Activated CD4-positive, alpha-beta T cell treated with anti-CD3 and anti-CD28 coated beads for 4 hours (primary cell): ENCODE measurements at places on chromosomes 7 and 10.

DNA sequence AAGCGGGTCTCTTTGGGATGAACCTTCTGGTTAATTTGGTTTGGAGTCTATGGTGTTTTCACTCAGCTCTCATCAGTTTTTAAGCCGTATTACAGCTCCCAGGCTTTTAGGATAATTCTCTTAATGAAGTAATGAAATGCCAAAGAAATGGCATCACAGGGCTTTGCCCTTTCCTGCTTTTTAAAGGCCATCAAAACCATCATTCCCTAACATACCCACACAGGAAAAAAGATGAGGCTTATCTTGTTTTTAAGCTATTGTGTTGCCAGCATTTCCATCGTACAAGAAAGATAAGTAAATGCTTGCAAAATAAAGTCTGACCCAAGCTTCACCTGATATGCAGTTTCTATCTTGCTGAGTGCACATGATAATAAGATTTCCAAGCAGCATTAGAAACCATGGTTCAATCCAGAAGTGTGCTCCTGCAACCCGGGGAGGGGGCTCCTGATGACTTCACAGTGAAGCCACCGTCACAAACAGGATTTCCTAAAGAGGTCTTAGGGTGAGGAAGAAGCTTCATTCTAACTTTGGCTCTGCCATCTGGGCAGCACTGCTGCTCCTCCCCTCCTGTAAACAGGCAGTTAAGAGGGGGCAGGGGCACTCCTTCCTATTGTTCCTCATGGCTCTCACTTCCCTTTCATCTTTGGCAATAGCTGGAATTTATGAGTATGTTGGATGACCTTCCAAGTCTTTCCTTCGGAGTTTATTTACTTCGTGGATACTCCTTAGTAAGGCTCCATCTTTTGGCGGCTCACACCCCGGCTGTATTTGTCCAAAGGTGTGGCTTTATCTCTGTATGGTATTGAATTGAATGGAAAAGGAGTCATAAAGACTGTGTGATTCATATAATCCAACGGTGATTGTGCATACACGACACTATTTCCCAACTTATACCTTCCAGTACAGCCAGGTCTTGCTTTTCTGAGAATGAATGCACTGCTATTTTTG is 55.2 kb upstream of the FAM133B start:
- no peak for DNase-seq

GRCh38 chr10:28280652-28281051 is 22.2 kb downstream of the MPP7 start:
- no peak for DNase-seq

DNA sequence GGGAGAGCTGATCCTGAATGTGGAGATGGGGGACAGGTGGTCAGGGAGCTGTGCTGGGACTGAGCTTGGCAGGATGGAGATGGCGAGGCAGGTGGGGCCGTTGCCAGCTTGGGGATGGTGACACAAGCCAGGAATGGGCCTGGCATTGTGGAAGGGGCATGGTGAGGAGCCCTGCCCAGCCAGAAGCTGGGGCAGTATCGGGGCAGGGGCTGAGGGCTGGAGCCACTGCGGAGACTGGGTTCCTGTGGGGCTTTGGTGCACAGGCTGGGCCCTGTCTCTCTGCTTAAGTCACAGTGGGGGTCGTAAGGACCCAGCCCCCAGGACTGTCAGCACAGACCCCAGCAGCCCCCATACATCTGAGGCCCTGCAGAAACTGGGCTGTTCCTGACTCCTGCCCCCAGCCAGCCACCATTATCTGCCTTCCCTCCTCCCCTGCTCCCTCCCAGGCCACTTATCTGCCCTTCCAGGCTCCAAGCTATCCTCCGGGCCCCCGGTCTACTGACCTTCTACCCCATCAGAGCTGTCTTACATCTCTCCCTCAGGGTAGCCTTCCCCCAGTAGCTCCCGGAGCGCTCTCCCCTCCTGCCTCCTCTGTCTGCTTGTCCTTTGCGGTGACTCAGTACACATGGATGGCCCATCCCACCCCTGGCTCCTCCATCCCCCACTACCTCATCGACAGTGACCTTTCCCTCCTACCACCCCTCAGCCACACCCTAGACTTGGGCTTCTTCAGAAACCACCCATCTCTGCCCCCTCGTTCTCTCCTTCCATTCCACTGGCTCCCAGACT is 44.2 kb downstream of the PPIF start:
- DNase-seq, result no peak

DNA sequence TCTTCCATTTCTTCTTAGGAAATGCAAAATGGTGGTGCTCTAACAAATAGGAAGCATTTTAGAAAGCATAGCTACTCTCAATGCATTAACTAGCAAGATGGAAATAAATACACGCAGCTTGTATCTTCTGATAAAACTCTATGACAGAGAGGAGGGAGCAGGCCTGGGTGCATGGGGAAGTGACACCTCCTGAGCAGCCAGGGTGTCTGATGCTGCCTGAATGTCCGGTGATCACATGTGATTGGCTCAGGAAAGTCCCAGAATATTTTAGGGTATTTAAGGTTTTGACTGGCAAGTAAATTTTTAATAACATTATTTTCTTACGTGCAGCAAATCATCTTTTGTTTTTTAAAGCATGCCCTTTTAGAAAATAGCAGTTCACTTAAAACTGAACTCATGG is 261.0 kb upstream of the KLF6 start:
- no peak for DNase-seq

- DNase-seq, result peak; percentile 4
These were observed 24.3 kb downstream of the TECTB start for GRCh38 chr10:112307358-112308124.

- no peak for DNase-seq
These were observed 402.0 kb upstream of the RNF32 start for GRCh38 chr7:156238366-156239133.

GRCh38 chr7:30434140-30434799 is 44.3 kb downstream of the NOD1 start:
- no peak for DNase-seq

DNA sequence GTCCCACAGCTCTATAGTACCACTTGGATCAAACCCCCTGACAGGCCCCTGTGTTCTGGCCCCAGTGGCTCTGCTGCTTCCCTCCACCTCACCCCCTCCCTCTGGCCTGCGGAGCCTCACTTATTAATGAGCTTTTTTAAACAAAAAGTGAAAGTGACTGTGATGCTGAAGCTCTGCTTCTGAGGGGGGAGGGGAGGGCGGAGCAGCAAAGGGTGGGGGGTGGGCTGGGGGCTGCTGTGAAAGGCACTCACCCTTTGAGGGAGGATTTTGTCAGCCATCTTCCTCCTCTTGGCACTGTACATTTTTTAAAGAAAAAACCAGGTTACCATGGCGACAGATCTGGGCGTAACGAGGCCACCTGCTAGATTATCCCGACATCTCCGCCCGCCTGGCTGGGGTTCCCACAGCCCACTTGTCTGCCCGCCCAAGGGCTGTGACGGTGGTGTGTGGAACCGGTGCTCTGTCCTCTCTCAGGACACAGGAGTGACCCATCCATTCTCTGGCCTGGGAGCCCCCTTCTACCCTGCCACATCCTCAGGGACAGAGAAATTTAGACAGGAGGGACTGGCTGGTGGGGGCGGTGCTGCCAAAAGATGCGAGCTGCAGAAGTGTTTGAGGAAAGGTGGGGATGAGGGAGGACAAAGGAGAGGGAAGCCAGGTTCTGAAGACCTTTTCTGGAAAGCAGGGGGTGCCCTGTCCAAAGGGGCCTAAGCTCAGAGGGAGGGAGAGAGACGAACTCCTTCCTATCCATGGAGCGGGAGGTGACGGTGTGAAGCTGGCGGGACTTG is 4.9 kb downstream of the SMARCD3 start:
- peak; percentile 39 for DNase-seq

- DNase-seq, result no peak
These were observed 61.1 kb downstream of the WDFY4 start for GRCh38 chr10:48745662-48746245.

DNA sequence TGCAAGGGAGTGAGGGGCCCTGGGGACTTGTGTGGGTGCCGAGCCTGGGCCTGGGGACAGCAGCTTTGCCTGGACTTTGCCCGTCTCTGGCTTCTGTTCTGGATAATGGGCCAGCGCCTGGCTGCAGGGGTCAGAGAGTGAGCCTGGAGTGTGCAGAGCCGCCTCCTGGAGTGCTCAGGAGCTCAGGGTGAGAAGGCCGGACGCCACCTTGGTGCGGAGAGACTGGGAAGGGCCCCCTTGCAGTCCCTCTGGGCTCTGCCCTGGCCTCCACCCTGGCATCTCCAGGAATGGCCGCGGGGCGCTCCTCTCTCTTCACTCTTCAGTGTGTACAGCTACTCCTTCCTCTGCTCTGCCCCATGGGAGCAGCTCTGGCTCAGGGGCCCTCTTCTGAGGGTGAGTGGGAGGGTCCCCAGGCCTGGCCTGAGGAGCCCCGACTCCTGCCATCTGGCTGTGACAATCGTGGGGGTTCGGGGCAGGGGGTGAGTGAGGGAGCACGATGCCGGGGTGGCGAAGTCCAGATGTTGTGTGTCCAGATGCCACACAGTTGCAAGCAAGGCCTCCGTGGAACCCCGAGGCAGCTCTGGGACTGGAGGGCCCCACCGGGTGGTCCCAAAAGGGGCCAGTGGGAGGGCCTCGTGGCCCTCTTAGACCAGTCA is 187.1 kb downstream of the DNAJB6 start:
- no peak for DNase-seq

DNA sequence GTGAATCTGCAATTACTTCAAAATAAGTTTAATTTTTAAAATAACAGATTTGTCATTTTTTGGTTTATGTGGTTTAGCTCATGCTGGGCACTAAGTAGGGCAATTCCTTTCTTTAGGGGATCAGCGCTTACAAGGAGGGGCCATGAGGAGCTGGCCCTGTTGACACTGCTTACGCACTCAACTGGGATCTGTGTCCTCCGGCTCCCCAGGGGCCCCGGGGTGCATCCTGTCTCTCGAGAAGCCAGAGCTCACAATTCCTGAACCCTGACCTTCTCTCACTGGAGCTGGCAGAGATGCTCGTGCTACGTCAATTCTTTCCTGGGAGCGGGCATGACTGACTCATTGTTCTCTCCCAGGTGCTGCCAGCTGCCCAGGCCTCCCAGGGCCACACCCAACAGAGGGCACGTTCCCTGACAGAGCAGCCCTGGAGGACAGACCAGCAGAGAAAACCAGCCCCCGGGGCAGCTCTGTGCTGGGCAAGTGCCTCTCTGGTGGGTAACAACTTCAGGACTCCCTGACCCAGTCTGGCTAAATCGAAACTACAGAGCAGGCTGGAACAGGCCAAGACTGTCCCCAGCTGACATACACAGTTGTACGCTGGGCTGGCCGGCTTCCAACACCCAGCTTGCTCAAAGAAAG is 36.8 kb downstream of the CTBP2 start:
- no peak for DNase-seq

- no peak for DNase-seq
These were observed 34.0 kb upstream of the DNMBP start for GRCh38 chr10:100043796-100044195.

DNA sequence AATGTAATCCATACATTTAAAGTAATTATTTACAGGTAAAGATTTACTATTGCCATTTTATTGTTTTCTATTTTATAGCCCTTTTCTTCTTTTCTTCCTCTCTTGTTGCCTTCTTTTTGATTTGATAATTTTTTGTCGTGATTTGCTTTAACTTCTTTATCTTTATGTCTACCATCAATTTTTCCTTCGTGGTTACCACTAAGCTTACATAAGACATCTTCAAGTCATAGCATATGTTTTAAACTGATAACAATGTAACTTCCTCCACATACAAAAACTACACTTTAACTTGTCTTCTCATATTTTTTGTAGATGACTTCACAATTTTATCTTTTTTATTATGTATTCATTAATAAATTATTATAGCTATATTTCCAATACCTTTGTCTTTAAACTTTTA is 316.6 kb downstream of the PLXDC2 start:
- DNase-seq, result no peak

DNA sequence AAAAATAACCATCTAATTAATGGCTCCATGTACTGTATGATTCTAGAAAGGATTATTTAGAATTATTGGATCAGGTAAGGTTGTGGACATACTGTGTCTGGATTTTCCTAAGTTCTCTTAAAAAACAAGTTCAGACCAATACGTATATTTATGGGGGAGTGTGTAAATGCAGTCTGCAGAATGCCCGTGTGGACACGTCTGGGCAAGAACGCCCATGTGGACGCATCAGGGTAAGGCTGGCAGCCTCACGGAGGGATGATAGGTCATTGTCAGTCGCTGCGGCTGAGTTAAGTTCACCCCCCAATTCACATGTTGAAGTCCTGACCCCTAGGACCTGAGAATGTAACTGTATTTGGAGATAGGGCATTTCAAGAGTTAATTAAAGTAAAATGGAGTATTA is 160.0 kb upstream of the SHH start:
- no peak for DNase-seq

- no peak for DNase-seq
These were observed 438.1 kb upstream of the NRP1 start for GRCh38 chr10:33772370-33773252.

DNA sequence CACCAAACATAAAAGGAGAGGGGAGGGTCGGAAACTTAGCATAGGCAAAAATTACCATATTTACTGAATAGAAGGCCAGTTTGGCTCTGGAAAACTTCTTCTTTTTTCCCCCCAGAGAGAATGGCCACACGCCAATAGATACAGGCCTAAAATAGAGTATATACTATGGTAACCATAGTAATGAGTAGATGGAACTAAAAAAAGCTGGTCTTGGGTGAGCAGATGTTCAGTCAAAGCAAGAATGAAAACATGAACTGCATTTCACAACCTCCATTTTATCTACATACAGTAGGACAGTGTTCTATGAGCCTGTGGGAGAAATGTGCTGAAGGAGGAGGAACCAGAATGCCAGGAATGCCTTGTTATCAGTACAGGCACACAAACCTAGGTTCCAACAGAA is 141.7 kb upstream of the SEMA3A start:
- DNase-seq, result no peak

DNA sequence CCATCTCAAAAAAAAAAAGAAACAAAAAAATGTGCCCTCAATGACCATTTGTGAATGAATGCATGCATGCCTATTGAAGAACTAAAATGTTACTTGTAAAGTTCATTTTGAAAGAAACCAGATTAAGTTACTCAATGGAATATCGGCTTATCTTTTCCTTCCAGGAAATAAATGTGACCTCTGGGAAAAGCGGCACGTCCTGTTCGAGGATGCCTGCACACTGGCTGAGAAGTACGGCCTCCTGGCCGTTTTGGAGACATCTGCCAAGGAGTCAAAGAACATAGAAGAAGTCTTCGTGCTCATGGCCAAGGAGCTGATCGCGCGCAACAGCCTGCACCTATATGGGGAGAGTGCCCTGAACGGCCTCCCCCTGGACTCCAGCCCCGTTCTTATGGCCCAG is 21.9 kb downstream of the RAB19 start:
- no peak for DNase-seq

- no peak for DNase-seq
These were observed 79.0 kb upstream of the CHST15 start for GRCh38 chr10:124172181-124172916.

DNA sequence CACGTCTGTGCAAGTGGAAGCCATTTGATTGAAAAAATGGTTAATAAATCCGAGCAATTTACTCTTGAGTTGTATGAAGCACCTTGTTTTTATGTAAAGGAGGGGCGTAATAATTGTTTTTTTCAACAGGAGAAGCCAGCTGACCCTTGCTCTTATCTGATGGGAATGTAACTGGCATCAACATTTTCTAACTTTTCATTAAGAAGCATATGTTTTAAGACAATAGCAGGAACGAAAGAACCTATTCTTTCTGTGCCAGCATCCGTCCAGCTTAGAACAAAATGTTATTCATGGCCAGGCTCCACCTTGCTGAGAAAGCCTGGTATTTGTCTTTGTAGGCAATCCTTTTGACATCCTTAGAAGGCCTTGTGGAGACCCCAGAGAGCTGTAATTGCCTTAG is 22.2 kb upstream of the AFAP1L2 start:
- DNase-seq, result no peak

- DNase-seq, result peak; percentile 41
These were observed 96.1 kb upstream of the MKLN1 start for GRCh38 chr7:131231381-131232220.
